Calu3 (cell line): ENCODE measurements at places on chromosomes 2 and 18.

- no peak for DNase-seq
These were observed 330.6 kb downstream of the CYRIA start for GRCh38 chr2:16334886-16335603.

GRCh38 chr2:149526689-149527088 is 60.9 kb downstream of the MMADHC start:
- no peak for DNase-seq

- no peak for DNase-seq
These were observed 5.1 kb downstream of the FER1L5 start for GRCh38 chr2:96647681-96648080.

DNA sequence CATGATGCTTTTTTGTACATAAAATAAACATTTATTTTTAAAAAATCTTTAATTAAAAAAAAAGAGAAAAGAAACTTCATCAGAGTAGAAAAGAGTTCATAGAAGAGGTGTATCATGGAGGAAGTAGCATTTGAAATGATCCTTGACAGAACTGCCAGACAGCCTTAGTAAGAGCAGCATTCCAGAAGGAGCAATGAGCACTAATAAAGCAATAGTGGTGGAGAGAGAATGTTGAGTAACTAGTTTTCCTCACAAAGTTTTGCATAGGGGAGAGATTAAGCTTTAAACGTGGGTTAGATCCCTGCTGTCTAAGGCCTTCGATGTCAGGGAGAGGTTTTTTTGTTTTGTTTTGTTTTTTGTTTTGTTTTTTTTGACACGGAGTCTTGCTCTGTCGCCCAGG is 29.8 kb upstream of the METTL21A start:
- DNase-seq = no peak

DNA sequence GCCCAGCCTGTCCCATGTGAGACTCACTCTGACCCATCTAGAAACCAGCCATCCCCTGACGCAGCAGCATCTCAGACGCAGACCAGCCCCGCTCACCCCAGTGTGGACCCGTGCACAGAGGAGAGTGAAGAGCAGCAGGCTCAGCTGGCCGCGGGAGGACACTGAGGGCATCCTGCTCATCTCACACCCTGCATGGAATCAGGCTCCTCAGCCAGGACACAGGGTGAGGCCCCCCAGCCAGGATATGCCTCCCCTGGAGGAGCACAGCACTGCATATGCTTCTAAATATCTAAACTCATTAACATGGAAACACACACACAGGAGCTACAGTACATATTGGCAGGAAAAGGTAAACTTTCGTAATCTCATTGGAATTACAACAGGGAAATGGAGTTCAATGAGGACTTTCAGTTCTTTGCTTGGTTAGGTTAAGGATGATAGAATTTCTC is 34.4 kb downstream of the NEMP2 start:
- DNase-seq = no peak

DNA sequence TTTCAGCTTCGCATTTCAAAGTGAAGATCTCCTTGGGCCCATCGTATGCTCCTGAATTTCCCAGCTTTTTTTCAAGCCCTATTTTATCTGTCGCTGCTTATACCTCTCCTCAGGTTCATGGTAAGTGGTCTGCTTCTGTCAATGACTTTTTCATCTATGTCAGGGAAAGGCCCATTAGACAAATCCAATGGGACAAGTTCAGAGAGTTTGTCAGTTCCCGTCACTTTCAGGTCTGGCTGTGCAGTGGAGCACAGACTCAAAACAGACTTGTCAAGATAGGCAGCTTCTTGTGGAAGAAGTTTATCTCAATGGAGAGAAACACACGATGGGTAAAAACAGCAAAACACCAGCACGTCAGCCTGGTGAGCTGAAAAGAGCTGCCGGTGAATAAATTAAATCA is 100.9 kb upstream of the KLF7 start:
- no peak for DNase-seq

GRCh38 chr2:226227341-226227740 is 572.3 kb downstream of the IRS1 start:
- DNase-seq = no peak

- no peak for DNase-seq
These were observed 352.4 kb upstream of the PKDCC start for GRCh38 chr2:41695198-41696113.

GRCh38 chr2:134852518-134852917 is 14.1 kb downstream of the ACMSD start:
- DNase-seq = no peak

- peak; percentile 52 for DNase-seq
These were observed 63.6 kb upstream of the ATL2 start for GRCh38 chr2:38440655-38441054.

GRCh38 chr2:109560265-109560664 is 53.5 kb downstream of the SEPTIN10 start:
- DNase-seq = no peak

DNA sequence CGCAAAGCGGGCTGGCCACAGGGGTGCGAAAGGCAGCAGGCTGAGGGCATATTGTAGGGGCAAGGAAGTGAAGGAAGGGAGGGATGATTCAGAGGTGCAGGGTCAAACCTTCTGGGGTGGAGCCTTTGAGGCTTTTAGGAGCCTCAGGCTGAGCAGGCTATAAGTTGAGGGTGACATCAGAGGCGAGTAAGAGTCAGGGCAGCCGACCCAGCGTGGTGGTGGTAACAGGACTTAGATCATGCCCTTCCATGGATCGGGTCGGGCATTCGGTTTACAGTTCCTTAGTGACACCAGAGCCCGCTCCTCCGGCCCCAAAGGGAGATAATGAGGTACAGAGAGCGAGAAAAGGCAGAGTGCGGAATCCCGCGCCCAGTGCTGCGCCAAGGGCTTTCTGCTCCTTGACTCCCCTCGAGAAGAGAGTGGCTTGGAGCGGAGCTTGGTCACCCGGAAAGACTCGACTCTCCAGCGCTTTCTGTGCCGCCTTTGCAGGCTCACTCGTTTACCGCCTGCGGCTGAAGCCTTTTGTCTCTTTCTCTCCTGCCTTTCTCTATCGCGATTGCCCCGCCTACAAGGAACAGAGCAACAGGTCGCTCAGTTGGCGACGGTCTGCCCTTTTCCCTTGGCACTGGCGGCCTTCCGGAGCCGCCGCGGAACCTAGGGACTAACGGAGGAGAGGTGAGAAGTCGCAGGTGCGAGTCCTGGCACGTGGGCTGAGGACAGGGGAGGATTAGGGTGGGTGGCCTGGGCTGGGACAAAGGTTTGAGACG is 720 bp downstream of the LBX2 start:
- DNase-seq = no peak

GRCh38 chr2:28693223-28693622 is 58.4 kb upstream of the PPP1CB start:
- DNase-seq = no peak

GRCh38 chr2:238370094-238370822 is 49.9 kb downstream of the TRAF3IP1 start:
- DNase-seq = no peak

- no peak for DNase-seq
These were observed 86.4 kb downstream of the GFPT1 start for GRCh38 chr2:69300650-69301049.

- DNase-seq = no peak
These were observed at the start of gene CTAGE1 for GRCh38 chr18:22417496-22418188. TSS of gene CTAGE1 (minus strand) at chr18:22417915. CDS start at chr18:22417811, 104 bp downstream.

- no peak for DNase-seq
These were observed 45.9 kb downstream of the AGAP1 start for GRCh38 chr2:235539773-235540172.

- no peak for DNase-seq
These were observed 207.1 kb downstream of the SPAG16 start for GRCh38 chr2:213491376-213491775.

DNA sequence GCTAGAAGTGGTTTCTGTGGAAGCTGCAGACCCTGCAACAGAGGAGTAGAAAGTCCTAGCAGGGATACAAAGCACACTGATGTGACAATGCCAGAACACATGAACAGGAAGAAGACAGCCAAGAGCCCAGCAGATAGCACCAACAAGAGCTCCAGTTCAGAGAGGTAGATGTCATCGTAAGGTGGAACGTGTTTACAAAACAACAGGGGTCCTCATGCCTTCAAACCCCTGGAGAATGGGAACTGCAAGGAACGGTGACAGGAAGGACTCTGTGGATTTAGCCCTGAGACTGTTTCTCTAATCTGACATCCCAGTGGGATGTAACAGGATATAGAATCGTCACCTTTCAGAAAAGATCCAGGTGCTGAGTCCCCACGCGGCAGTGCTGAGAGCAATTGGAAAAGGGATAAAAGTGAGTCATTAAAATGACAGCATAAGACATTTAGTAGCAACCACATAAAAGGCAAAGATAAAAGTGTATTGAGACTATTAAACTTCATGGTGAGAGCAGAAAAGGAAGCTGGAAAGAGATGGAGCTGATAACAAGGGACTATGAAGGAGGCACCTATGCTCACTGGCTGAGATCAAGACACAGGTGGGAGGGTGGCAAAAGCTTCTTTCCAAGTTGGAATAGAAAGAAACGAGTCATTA is 195.2 kb downstream of the FBXO15 start:
- DNase-seq = no peak

GRCh38 chr2:84741182-84741822 is 139.6 kb downstream of the TRABD2A start:
- peak; percentile 50 for DNase-seq

- DNase-seq = no peak
These were observed 10.4 kb upstream of the SPATS2L start for GRCh38 chr2:200296118-200296517.

DNA sequence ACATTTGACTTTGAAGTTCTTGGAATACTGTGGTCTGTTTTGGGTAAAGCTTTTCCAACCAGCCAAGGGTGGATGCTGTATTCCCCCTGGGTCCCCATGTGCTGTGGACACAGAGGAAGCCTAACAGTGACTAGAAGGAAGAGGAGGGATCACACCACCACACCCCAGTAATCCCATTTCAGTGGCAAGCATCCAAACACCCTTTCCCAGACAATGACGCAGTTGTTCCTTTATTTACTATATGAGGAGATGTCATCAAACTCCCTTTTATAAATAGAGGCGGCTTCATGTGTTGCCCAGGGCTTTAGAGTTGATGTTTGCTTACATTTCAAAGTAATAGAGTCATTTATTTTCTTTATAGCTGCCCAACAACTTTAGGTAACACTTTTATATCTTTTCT is 959.4 kb upstream of the GYPC start:
- no peak for DNase-seq

- no peak for DNase-seq
These were observed 265.0 kb upstream of the TRIB2 start for GRCh38 chr2:12451726-12452125.

- DNase-seq = no peak
These were observed 18.3 kb upstream of the TAF4B start for GRCh38 chr18:26207937-26208336.

GRCh38 chr18:32081881-32082280 is 9.8 kb upstream of the RNF138 start:
- no peak for DNase-seq

DNA sequence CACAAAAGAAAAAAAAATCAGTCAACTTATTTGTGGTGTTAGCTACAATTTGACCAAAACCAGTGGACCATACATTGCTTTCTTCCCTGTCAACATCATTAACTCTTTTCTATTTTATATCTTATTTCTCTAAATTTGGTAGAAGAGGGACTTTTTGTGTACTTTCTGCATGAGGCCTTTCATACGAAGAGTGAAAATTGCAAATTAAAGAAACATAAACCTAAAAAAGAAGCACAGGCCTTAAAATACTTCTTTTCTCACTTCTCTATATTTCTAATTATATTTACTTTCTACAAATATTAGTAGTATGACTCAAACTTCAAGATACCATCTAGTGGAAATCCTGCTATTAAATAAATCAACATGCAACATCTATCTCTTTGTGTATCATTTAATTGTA is 1073.4 kb upstream of the ZEB2 start:
- DNase-seq = no peak

- no peak for DNase-seq
These were observed 30.4 kb downstream of the HDAC4 start for GRCh38 chr2:239370403-239370802.

GRCh38 chr2:17363846-17364245 is 154.4 kb downstream of the RAD51AP2 start:
- no peak for DNase-seq

GRCh38 chr2:28263690-28264089 is 129.0 kb upstream of the FOSL2 start:
- no peak for DNase-seq

- DNase-seq = no peak
These were observed 137.7 kb downstream of the TANC1 start for GRCh38 chr2:159106109-159106508.

DNA sequence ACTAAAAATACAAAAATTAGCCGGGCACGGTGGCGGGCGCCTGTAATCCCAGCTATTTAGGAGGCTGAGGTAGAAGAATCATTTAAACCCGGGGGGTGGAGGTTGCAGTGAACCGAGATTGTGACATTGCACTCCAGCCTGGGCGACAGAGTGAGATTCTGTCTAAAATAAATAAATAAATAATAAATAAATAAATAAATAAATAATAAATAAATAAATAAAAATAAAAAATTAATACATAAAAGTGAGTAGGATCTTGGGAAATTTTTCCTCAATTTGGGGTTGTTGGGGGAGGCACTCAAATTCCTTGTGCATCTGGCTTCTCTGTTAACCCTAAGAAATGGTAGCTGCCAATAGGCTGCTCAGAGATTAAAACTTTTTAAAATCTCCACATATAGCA is 20.3 kb upstream of the FOXI3 start:
- DNase-seq = no peak

GRCh38 chr2:12718711-12719399 is 2.1 kb downstream of the TRIB2 start:
- DNase-seq = no peak

DNA sequence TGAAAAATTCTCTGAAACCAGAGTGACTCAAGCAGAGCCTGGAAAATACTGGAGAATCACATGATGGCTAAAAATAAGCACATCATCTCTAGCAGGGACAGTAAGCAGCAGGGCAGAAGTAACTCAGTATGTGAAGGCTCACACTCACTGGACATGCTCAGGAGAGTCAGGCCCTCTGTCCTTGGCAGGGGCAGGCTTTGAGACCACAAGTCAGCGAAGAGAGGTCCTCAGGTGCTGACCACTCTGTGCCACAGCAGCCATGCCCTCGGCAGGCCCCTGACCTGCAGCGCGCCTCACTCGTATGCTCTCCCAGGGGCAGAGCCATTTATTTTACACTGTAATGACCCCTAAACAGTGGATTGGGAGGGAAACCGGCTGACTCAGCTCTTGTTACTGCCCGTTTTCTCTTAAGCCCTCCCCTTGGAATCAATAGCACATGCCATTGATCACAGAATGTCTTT is 76.8 kb downstream of the MAPRE2 start:
- DNase-seq = no peak

DNA sequence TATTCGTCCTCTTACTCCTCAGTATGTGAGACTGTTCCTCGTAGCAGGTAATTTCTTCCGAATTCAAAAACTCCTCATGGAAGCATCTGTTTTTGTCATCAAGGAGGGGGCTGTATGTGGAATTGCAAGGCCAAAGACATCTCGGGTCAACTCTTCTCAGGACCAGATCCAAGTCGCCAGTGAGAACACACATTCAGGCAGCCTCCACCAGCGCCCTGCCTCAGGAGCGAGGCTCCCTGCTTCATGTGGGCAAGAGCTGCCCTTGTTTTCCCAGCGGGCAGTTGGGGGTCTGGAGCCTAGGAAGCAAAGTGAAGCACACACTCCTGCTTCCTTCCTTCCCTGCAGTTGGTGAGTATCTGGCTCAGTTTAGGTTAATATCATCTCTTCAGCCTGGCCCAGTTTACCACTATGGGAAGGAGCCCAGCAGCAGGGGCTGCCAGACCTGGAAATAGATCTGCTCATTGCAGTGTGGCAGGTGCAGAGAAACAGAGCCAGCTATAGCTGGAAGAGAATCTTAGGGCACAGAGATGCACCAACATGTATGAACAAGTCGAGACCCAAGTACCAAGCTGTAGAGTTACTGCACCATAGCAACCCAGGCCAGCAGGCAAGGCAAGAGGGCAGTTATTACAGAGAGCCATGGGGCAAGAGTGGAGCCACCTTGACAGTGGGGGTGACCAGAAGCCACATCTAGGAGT is 25.3 kb downstream of the TMEM127 start:
- DNase-seq = no peak
